D721Med (cell line): ENCODE measurements at places on chromosomes 6 and 20.

- DNase-seq = peak; percentile 19
Observed at GRCh38 chr6:148144917-148145521, 197.6 kb upstream of the SASH1 start.

GRCh38 chr20:64220891-64221527, 34.5 kb upstream of the PCMTD2 start:
- DNase-seq = no peak

DNA sequence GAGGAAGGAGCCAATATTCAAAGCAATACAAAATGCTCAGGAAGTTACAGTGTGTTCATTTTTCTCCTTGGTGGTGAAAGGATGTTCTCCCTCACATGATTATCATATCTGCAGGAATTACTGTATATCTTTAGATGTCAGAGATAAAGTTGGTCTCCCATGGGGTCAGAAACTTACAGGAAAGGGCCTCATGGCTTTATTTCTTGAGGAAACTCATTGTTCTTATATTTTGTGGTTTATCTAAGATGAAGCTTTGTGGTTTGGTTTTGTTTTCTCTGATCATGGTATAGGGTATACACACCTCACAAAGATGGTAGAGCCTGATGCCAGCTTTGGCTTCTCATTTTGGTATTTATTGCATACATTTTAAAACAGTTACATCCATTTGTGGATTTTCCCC, 100.5 kb upstream of the STXBP5 start:
- DNase-seq = no peak

DNA sequence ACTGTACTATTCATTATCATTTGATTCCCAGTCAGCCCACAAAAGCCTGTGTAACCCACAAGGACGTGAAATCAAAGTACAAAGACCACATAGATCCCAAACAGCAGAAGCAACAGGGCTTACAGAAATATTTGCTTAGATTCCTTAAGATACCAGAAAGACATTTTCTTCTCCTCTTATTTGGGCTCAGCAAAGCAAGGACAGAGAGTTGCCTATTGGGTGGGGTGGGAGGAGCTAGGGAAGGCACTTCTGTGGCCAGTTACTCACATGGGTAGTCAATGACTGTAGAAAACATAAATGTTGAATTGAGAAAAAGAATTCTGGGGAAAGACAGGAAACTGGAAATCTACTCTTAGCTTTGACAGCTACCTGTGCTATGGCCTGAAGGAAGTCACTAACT, 19.8 kb downstream of the PDE7B start:
- no peak for DNase-seq

GRCh38 chr20:24488064-24488799, 18.8 kb downstream of the SYNDIG1 start:
- DNase-seq = no peak

DNA sequence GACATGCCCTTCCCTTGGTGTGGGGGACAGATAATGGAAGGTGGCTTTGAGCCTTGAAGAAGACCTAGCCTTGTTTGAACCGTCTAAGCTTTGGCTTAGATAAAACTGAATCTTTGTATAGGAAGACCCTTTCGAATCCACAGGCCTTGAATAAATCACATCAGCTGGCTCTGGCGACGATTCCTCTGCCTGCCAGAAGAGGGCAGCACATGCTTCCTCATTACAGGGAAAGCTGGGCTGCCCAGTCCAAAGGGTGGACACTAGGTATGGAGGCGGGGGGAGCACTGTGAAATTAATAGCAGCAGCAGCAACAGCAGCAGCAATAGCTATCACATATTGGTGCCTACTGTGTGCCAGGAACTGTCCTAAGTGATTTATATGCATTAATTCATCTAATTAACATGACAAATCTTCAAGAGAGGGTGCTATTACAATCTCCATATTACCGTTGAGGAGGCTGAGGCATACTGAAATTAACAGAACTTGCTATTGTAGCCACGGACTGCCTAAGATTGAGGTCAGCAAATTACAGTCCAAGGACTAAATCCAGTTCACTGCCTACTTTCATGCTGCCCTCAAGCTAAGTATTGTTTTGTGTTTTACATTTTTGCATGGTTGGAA, 85.1 kb downstream of the CLIC5 start:
- DNase-seq = peak; percentile 72

GRCh38 chr6:167571550-167571949, 246.7 kb downstream of the TTLL2 start:
- no peak for DNase-seq

DNA sequence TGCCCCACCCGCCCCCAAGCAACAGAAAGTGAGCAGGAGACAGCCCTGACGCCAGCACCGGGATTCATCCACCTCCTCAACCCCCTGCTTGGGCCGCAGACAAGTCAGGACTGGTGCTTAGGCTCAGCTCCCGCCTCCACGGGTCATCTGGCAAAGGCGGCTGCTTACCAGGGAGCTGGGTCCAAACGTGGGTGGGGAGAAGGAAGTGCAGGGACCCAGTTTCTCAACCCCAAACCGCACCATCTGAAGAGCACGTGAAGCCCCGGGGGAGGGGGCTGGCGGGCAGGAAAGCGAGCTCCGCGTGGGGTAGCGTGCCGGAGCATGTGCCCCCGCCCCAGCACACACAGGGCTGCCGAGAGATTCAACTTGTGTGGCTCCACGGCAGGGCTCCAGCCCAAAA, 87.2 kb downstream of the BMP7 start:
- DNase-seq = no peak

GRCh38 chr6:27809939-27810767, 102.0 kb downstream of the OR2B2 start:
- peak; percentile 72 for DNase-seq

- no peak for DNase-seq
Observed at GRCh38 chr20:1841554-1842140, 53.6 kb upstream of the SIRPA start.

GRCh38 chr20:32440758-32441078, 82.6 kb downstream of the ASXL1 start:
- DNase-seq = no peak

DNA sequence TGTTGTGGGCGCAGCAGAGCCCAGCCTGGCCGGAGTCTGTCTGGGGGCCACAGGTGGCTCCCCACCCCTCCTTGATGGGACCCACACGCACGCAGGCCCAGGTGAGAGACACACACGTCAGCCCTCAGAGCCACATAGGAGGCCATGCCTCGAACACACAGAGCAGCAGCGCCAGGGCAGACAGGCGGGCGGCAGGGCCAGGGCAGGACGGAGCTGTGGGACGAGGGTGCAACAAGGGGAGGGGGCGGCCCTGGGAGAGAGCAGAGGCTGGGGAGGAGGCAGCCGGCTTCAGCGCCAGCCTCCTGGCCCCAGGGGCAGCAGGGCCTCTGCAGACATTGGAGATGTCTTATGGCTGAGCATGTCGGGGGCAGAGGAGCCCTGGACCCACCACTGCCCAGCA, 42.5 kb downstream of the KCNQ2 start:
- no peak for DNase-seq

DNA sequence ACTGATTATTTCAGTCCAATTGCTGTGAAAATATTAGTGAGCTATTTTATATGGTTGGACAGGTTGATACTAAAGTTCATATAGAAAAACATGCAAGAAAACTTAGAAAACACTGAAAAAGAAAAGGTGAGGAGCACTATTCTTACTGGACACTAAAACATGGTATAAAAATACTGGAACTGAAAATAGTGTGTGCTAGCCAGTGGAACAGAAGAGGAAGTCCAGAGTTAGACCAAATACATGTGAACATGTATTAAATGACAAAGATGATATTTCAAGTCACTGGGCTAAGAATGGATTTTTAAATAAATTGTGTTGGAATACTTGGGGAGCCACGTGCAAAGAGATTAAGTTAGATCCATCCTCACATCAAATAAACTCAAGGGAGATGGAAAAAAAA, 218.5 kb downstream of the TMEM242 start:
- no peak for DNase-seq

DNA sequence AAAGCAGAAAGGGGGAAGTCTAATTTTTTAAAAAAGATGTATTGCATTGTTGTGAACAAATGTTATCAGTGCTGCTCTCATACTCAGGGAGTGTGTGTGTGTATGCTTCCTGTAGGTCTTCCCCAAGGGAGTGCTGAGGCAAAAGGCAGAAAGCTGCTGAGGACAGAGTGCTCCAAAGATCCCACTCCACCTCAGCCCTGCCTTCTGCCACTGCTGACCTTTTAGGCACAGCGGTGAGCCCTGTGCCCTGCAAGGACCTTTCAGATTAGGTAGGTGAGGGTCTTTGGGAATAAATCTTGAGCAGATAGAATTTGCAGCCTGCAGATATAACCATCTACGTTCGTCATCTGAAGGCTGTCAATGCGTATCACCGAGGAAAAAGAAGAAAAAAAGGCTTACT, 756.4 kb upstream of the MMS22L start:
- DNase-seq = no peak

- DNase-seq = peak; percentile 39
Observed at GRCh38 chr6:169654598-169655391, 47.0 kb downstream of the WDR27 start.

GRCh38 chr6:4999586-4999985, 4.3 kb downstream of the RPP40 start:
- DNase-seq = no peak

- DNase-seq = no peak
Observed at GRCh38 chr6:152583888-152584287, 53.3 kb downstream of the SYNE1 start.

GRCh38 chr20:51643390-51643789, 100.9 kb upstream of the NFATC2 start:
- DNase-seq = no peak

- no peak for DNase-seq
Observed at GRCh38 chr20:11432407-11432806, 485.3 kb upstream of the BTBD3 start.

- no peak for DNase-seq
Observed at GRCh38 chr6:6591778-6592465, 3.4 kb downstream of the LY86 start.

GRCh38 chr20:51756653-51757052, 11.5 kb downstream of the ATP9A start:
- DNase-seq = no peak

- no peak for DNase-seq
Observed at GRCh38 chr20:9359561-9360308, 154.7 kb upstream of the LAMP5 start.

DNA sequence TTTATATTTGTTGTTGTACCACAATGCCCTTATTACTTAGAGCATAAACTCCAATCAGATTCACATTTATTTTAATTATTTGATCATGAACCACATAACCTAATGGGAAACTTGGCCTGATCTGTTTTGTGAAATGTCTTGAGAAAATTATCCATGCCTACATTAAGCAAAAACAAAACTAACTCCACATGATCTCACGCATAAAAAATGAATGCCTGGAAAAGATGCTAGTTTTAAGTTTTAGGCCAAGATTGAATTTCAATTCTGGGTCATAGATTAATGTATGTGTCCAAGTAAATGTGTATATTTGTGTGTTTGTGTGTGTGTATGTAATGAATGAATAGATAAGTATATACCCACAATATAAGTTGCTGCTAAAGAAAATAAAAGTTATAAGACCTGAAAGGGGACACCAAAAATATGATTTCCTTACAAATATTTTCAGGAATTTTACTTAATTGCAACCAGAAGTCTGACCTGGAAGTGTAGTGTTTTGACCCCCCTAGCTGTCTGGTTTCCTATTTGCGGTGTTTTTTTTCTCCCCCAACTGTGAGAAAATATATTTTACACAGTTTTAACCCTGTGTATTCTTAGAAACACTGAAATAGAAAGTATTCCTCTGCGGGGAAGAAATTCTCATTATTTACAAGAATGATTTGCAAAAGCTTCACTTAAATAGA, 97.2 kb downstream of the JAG1 start:
- no peak for DNase-seq

- no peak for DNase-seq
Observed at GRCh38 chr20:5000263-5001173, 792 bp downstream of the SLC23A2 start.

- no peak for DNase-seq
Observed at GRCh38 chr6:7234547-7234946, 78.5 kb downstream of the SSR1 start.

GRCh38 chr6:11637266-11637665, 99.7 kb downstream of the TMEM170B start:
- DNase-seq = no peak

DNA sequence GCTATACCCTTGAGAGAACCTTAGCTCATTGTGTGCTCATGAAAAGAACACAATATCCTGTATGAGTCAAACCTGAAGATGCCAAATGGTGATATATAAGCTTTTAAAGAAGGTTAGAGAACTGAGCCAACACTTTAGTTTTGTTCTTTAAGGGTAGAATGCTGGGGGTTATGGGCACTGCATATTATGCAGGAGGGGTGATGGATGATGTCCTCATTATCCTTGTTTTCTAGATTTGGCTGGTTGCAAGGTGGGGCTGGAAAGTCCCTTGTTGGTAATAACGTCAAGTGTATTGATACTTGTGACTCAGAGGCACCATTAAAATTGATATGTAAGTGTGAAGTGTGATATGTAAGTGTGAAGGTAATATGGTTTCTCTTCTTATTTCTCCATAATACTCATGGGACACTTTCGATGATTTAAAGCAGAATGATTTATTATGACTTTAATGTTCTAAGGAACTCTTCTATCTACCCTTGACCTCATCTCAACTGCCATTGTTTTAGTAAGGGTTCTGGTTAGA, 113.7 kb upstream of the DTNBP1 start:
- no peak for DNase-seq

- DNase-seq = no peak
Observed at GRCh38 chr6:15949982-15950381, 178.9 kb upstream of the MYLIP start.

GRCh38 chr6:26044140-26045064, 42.8 kb upstream of the HFE start:
- no peak for DNase-seq

GRCh38 chr20:31633339-31633914, 4.3 kb upstream of the COX4I2 start:
- DNase-seq = no peak

- DNase-seq = no peak
Observed at GRCh38 chr20:40961686-40962640, 66.7 kb upstream of the TOP1 start.

- no peak for DNase-seq
Observed at GRCh38 chr6:139152088-139152891, 17.4 kb downstream of the HECA start.

DNA sequence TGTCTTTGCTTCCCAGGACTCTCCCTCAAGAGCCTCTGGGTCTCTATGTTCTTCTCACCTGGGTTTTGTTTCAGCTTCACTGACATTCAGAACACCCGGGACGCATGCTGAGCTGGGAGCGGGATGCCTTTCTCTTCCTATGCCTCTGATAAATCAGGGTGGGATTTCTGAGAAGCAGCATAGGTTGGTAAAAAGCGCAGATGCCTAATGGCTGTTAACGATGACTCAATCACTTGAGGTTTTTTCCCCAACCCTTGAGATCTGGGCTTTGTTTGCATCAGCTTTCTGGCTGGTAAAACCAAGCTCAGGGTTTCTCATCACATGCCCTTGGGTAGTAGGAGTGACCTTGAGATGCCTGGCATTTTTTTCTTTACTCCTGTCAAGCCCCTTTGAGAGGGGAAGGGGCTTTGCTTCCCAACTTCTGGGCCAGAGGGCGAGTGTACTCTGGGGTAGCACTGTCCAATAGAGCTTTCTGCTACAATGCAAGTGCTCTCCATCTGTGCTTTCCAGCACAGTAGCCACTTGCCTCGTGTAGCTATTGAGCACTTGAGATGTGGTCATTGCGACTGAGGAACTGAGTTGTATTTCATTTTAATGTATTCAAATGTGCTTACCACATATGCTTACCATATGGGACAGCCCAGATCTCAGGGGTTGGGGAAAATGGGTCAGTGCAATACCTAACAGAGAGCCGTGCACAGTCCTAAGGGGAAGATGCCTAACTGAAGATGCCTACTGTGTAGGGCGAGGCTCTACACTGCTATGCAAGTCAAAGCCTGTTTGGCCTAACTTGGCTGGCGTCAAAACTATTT, 69.1 kb downstream of the PPP1R14C start:
- DNase-seq = no peak

GRCh38 chr20:57844626-57845596, 135.1 kb upstream of the PMEPA1 start:
- no peak for DNase-seq
